Activated T-helper 2 cell treated with anti-CD3 and anti-CD28 coated beads, Interferon-gamma antibody, Interleukin-2, Interleukin-4, amounts not matched to agents 10 μg/mL and 5 μg/mL and 100 μg/mL, durations not matched to agents 14 hours and 24 hours and 36 hours (primary cell): ENCODE measurements at places on chromosomes 5 and 9. TPM values are rescaled to one million over a fixed set of nuclear protein-coding genes. Genes with fewer than 3 reads are reported as not detected.

DNA sequence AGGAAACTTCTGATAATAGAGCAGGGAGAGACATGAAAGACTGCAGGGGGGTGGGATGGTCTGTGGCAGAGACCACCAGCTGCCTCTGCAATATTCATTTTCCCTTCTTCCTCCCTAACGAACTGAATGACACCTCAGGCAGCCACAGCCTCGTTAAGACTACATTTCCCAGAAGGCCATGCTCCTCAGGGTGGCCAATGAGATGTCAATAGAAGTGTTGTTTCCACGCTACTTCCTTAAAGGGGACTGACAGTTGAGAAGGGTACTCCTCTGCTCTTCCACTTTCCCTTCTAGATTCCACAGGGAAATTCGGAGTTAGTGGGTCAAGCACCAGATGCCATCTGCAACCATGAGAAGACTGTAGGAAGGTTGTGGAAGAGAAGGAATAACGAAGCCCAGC lies 52.0 kb upstream of the DAPK1 start:
- no peaks in the 10 kb centered on the region for H3K36me3 ChIP-seq
- H3K4me1 ChIP-seq = peaks cover 2% of the 10 kb centered on the region
- no peak overlapping the region for H3K27ac ChIP-seq
- no peak for DNase-seq
- no peak overlapping the region for H3K4me3 ChIP-seq

DNA sequence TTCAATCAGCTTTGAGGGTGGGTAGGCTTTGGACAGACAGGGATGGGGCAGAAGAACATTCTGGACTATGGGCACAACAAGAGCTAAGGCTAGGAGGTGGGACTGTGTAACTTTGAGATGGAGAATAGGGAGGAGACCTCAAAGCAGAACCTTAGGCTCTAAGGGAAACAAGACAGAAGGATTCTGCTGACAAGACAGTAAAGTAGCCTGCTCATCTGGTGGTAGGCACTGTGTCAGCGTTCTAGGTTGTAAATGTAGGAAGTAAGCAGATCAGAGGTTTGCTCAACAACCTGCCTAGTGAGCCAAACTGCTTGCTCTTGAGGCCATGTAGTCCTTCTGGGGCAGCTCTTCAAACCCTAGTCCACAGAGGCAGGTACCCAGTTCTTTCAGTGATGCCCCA lies 15.0 kb upstream of the IL12B start:
- no peak for DNase-seq
- H3K36me3 ChIP-seq = peaks cover 4% of the 10 kb centered on the region
- no peak overlapping the region for H3K4me3 ChIP-seq
- H3K27me3 ChIP-seq = peaks cover 33% of the 10 kb centered on the region
- no peak overlapping the region for H3K27ac ChIP-seq
- peaks cover 29% of the 10 kb centered on the region for H3K4me1 ChIP-seq

The FOXD4L4 gene
- 0.11 TPM in 1 of 2 replicates, not detected in the other for total RNA-seq

DNA sequence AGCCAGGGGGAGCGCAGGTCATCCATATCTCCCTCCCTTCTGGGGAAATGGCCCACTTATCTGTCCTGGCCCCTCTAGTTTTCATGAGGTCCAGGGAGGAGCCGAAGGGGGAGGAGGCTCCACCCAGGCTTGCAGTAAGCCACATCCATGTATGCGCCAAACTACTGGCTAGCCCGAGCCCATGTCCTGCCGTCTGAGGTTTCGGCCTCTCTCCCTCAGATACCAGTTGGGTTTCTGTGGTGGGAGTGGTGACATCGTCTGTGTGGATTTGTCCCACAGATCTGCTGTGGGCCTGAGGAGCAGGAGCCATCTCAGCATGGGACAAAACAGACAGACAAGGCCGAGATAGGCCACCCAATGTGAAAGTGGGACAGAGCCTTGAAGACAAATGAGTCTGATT lies 78.3 kb upstream of the ORM1 start:
- DNase-seq = no peak
- H3K27ac ChIP-seq = no peak overlapping the region
- no peaks in the 10 kb centered on the region for H3K27me3 ChIP-seq

- no peak overlapping the region for H3K4me3 ChIP-seq
- no peak overlapping the region for H3K27ac ChIP-seq
- no peaks in the 10 kb centered on the region for H3K36me3 ChIP-seq
- peaks cover 31% of the 10 kb centered on the region for H3K4me1 ChIP-seq
- no peaks in the 10 kb centered on the region for H3K27me3 ChIP-seq
Observed at GRCh38 chr9:79695531-79696175, 123.9 kb downstream of the TLE4 start.

DNA sequence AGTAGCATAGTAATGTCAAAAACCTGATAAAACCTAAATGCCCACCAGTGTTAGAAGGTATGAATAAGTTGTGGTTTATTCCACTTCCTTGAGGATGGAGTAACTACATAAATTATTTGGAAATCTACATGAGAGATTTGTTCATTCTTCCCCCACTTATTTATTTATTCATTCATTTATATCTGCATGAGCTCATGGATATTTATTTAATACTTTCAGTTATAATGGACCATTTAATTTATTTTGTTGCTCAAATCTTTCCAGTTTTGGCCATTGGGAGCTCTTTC lies 223.8 kb upstream of the S1PR3 start:
- H3K4me3 ChIP-seq = no peak overlapping the region
- no peak overlapping the region for H3K27ac ChIP-seq
- H3K27me3 ChIP-seq = peaks cover 30% of the 10 kb centered on the region
- H3K36me3 ChIP-seq = no peaks in the 10 kb centered on the region
- H3K4me1 ChIP-seq = no peaks in the 10 kb centered on the region
- no peak for DNase-seq

DNA sequence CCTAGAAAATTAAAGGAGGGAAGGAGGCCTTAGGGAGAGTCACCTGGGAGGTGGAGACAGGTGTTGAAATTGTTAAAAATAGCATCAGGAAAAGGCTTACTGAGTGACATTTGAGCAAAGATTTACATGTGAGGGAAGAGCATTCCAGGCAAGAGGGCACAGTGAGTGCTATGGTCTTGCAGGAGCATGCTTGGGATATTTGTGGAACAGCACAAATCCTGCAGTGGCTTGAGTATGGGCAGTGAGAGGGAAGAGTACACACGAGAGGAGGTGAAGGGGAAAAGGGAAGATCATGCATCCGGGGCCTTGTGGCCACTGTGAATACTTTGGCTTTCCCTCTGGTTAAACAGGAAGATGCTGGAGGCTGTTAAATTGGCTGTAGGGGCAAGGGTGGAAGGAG lies 36.6 kb downstream of the ACER2 start:
- peaks cover 14% of the 10 kb centered on the region for H3K4me1 ChIP-seq
- no peaks in the 10 kb centered on the region for H3K36me3 ChIP-seq
- H3K27ac ChIP-seq = no peak overlapping the region
- no peak overlapping the region for H3K4me3 ChIP-seq
- H3K27me3 ChIP-seq = no peaks in the 10 kb centered on the region

DNA sequence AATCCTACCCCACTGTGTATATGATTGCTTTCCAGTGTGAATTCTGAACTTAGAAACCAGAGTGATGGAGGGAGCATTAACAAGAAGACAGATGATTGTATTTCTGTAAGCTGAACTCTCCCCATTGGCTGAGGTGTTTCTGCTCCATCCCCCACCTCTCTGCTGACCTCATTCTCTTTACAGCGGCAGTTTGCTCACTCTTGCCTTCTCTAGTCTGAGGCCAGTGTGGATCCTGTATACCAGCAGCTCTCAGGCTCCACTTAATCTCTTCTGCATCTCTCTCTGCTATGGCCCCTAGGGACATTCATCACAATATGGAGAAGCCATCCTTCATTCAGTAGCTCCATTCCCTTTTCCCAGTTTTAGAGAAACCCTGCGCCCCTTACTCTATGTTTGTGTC lies 358.8 kb downstream of the MAN2A1 start:
- DNase-seq = no peak
- no peaks in the 10 kb centered on the region for H3K36me3 ChIP-seq
- H3K4me1 ChIP-seq = peaks cover 10% of the 10 kb centered on the region
- no peak overlapping the region for H3K4me3 ChIP-seq
- H3K27me3 ChIP-seq = peaks cover 4% of the 10 kb centered on the region

DNA sequence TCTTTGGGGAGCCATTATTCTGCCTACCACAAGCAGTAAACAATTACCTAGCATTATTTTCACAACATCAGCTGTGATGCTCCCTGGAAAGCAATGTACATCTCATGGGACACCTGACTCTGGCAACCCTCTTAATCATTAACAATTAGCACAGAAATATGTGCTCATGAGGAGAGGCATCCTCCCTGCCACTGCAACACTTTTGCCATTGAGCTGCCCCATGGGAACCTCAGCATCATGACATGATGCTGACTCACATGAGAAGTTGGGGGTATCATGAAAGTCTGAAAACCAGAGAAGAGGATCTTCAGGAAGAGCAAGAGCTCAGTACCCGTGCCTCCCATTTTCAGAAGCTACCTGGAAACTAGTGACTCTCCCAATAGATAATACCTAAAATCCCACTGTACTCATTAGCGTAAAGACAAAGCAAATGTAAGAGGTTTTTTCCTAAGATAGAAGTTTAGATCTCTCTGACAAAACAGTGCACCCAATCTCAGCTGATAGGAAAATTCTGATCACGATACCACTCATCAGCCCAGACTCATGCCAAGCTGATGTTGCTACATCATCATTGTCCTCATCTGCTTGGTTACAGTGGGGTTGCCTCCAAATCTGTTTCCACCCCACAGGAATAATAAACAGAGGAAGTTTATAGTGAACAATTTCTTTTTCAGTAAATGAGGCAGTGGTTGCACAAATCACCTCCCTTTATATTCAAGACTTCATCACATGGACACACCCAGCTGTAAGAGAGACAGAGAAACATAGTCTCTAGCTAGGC lies 244.5 kb downstream of the NR2F1-AS1 start:
- no peak overlapping the region for H3K27ac ChIP-seq
- H3K4me1 ChIP-seq = no peaks in the 10 kb centered on the region
- H3K36me3 ChIP-seq = no peaks in the 10 kb centered on the region
- no peaks in the 10 kb centered on the region for H3K27me3 ChIP-seq
- DNase-seq = no peak
- H3K4me3 ChIP-seq = no peak overlapping the region

DNA sequence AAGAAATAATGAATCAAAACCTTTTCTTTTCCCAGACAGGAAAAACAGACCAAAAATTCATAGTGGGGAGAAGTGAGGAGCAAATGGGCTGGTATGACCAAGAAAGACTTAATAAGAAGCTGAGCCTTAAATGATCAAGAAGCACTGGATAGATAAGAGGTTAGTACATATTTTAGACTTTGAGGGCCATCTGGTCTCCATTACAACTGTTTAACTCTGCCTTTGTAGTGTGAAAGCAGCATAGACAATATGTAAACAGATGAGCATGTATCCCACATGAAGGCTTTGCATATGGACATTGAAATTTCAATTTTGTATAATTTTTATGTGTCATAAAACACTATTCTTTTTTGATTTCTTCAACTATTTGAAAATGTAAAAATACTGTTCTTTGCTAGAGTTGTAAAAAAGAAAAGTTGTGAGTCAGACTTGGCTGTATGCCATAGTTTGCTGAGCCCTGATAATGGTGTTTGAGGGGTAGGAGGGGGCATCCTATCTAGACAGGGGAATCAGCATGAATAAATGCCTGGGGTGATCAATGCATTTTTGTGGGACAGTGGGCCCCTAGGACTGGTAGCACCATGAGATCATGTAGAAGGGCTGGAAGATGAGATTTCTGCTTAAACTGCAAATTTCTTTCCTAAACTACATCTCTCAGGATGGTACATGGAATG lies 91.8 kb upstream of the GPR151 start:
- no peak overlapping the region for H3K4me3 ChIP-seq
- H3K27ac ChIP-seq = no peak overlapping the region
- no peaks in the 10 kb centered on the region for H3K36me3 ChIP-seq
- DNase-seq = no peak
- H3K4me1 ChIP-seq = no peaks in the 10 kb centered on the region

The STPG3 gene
- 0.48 TPM in 2 replicates for total RNA-seq

The ADGRD2 gene
- not detected in 2 replicates for total RNA-seq

The PCSK5 gene
- 1.5 TPM in 2 replicates for total RNA-seq

- H3K36me3 ChIP-seq = no peaks in the 10 kb centered on the region
- H3K27ac ChIP-seq = no peak overlapping the region
- no peak for DNase-seq
- H3K4me3 ChIP-seq = no peak overlapping the region
Observed at GRCh38 chr9:127295005-127295404, 30.4 kb downstream of the GARNL3 start.

DNA sequence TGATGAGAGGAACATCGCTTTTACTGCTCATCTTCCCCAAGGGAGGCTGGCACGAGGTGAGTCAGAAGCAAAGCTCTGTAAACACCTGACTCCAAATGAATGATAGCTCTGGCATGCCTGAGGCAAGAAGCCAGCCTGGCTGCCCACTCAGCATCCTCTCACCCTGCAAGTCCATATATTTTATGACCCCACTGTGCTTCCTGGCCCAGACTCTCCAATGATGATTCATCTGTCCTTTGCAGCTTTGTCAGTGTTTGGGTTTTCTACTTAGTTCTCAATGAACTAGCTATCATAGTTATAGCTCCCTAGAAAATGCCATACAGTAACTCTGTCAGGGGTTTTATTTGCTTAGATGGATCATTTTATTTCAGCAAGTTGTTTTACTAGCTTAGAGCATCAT lies 52.1 kb upstream of the FSTL4 start:
- DNase-seq = no peak
- H3K27me3 ChIP-seq = peaks cover 9% of the 10 kb centered on the region
- no peaks in the 10 kb centered on the region for H3K4me1 ChIP-seq
- H3K27ac ChIP-seq = no peak overlapping the region

- no peak overlapping the region for H3K4me3 ChIP-seq
- H3K27me3 ChIP-seq = peaks cover 24% of the 10 kb centered on the region
- peaks cover 1% of the 10 kb centered on the region for H3K4me1 ChIP-seq
- H3K27ac ChIP-seq = no peak overlapping the region
- H3K36me3 ChIP-seq = no peaks in the 10 kb centered on the region
Observed at GRCh38 chr5:107395632-107396350, 274.9 kb downstream of the EFNA5 start.

GRCh38 chr9:3756071-3756470 lies 230.3 kb upstream of the RFX3 start:
- DNase-seq = no peak
- no peak overlapping the region for H3K27ac ChIP-seq
- H3K27me3 ChIP-seq = no peaks in the 10 kb centered on the region
- H3K4me3 ChIP-seq = no peak overlapping the region

GRCh38 chr5:14035859-14036503 lies 91.5 kb upstream of the DNAH5 start:
- H3K27ac ChIP-seq = no peak overlapping the region
- H3K4me1 ChIP-seq = no peaks in the 10 kb centered on the region
- H3K36me3 ChIP-seq = no peaks in the 10 kb centered on the region
- no peak for DNase-seq
- H3K27me3 ChIP-seq = no peaks in the 10 kb centered on the region
- no peak overlapping the region for H3K4me3 ChIP-seq

- no peak overlapping the region for H3K27ac ChIP-seq
- H3K4me1 ChIP-seq = no peaks in the 10 kb centered on the region
- no peak overlapping the region for H3K4me3 ChIP-seq
- H3K27me3 ChIP-seq = no peaks in the 10 kb centered on the region
Observed at GRCh38 chr5:125410537-125411070, 664.2 kb upstream of the ZNF608 start.

The NXNL2 gene
- total RNA-seq = not detected in 2 replicates

DNA sequence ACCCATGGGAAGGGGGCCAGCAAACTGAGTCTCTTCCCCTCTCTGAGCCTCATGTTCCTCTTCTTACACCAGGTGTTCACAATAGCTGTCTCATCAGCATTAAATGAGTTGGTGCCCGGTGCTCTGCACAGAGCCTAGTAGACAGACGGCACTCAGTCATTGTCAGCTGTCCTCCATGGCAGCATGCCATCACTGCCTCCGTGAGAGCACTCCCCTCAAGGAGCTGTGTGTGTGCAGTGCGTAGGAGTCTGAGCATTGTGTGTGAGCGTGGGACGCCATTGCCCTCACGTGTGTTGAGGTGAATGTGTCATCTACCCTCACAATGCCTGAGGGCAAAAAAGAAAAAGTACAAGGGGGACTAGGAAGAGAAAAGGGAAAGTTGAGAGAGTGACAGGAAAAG lies 536.5 kb downstream of the CDK5RAP2 start:
- H3K4me1 ChIP-seq = no peaks in the 10 kb centered on the region
- DNase-seq = no peak
- H3K27me3 ChIP-seq = no peaks in the 10 kb centered on the region
